Subcutaneous adipose tissue (tissue), 4 donors: ENCODE measurements at places on chromosomes 12 and 14. TPM values are rescaled to one million over a fixed set of nuclear protein-coding genes. Genes with fewer than 3 reads are reported as not detected.

PIP4P1 gene
- 25.3 TPM for total RNA-seq

NACA gene
- 1,436 TPM for total RNA-seq

FGF23 gene
- not detected for total RNA-seq

C12orf50 gene
- not detected for total RNA-seq

TRPV4 gene
- 1.3 TPM for total RNA-seq

SMCO2 gene
- total RNA-seq = not detected

RCOR1 gene
- 20.4 TPM for total RNA-seq

BHLHE41 gene
- total RNA-seq = 9.2 TPM

EAPP gene
- 38.2 TPM for total RNA-seq

FAM161B gene
- total RNA-seq = 4.1 TPM

ZFP36L1 gene
- 253 TPM for total RNA-seq

CMKLR1 gene
- 12.4 TPM for total RNA-seq

AKAP6 gene
- 6.5 TPM for total RNA-seq

DTD2 gene
- 22.3 TPM for total RNA-seq

MMP19 gene
- total RNA-seq = 68.6 TPM

RSRC2 gene
- total RNA-seq = 102 TPM

PPP4R4 gene
- total RNA-seq = 3.4 TPM

REP15 gene
- not detected for total RNA-seq
